ENCODE measurements at places on chromosomes 1 and 21.

GRCh38 chr1:218492874-218493273, 147.7 kb downstream of the TGFB2 start:
- DNase-seq, result no peak

- no peak for DNase-seq
These were observed 265.3 kb downstream of the SPATA17 start for GRCh38 chr1:217896490-217896889.

- no peak for DNase-seq
These were observed 7.4 kb downstream of the EIF2D start for GRCh38 chr1:206604861-206605260.

DNA sequence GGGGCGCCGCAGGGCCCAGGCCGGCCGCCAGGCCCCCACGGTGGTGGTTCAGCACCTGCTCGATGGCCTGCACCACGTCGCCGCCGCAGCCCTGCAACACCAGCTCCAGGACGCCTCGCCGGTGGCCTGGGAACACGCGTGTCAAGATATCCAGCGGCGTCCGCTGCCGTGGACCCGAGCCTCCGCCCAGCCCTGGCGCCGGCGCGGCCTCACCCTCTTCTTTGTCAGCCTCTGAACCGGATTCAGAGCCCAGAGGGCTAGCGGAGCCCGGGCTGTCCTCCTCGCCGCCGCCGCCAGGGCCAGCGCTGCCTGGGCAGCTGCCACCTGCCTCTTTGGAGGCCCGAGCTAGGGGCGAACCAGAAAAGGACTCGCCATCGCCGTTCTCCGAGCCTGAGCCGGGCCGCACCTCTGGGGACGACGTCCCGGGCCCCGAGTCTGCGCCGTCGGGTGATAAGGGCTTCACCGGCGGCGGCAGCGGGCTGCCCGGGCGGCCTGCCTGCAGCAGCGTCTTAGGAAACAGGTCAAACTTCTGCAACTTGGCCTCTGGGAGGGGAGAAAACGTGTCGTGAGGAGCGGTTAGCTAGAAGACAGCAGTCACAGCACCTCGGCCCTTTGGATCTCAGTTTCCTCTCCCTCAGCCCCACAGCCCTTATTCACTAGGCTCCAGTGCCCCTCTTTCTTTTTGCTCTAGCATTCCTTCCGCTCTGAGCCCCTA, 3.9 kb downstream of the DMRTA2 start:
- no peak for DNase-seq

DNA sequence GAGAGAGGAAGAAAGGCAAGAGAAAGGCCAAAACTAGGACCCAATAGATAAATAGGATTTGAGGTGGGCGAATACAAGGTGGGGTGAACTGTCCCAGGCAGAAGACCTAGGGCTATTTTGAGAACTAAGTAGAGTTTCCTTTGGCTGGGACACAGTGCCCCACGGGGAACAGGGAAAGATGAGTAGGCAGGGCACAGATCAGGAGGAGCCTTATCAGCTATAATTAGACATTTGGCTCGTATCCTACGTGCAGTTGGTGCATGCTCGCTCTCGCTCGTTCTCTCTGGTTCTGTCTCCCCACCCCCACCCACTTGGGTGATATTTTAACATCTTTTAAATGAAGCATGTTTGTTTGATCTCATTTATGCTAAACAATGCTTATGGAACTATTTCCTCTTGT, 235.0 kb upstream of the JUN start:
- DNase-seq, result no peak

- no peak for DNase-seq
These were observed 21.7 kb upstream of the PEF1 start for GRCh38 chr1:31666263-31666963.

DNA sequence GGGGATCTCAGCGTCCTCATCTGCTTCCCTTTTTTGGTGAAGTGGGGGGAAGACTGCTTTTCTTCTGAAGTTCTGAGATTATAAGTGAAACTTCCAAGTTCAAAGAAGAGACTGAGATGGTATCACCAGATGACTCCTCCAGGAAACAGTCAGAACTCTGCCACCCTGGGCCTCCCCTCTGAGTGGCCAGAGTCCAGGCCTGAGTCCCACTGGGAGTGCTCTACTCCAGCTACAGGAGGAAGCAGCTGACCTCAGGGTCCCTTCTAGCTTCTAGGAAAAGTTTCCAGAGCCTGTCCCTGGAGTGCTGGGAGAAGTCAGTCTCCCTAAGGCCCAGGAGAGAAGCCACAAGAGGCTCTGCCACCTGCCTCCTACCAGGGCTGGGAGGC, 104.7 kb downstream of the CASZ1 start:
- DNase-seq, result no peak

DNA sequence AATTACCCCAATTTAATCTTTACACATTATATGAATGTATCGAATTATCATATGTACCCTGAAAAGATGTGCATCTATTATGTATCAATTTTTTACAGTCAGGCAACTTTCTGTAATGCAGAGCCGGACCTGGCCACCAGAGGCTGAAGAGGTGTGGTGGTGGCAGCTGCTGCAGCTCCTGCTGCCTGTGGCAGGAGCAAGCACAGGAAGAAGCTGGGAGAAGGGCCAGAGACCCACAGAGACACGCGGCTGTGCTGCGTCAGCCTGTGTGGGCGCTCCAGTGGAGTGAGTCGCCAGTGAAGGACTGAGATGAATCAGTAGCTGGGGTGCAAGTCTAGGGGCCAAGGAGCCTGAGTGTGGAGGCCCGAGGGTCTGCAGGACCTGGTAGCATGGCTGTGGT, 74.3 kb upstream of the COG2 start:
- no peak for DNase-seq

GRCh38 chr1:101365186-101365585, 128.4 kb downstream of the S1PR1 start:
- DNase-seq, result no peak

- no peak for DNase-seq
These were observed 36.0 kb downstream of the GNG4 start for GRCh38 chr1:235613602-235614001.

GRCh38 chr1:213087911-213088310, 36.9 kb downstream of the RPS6KC1 start:
- no peak for DNase-seq

DNA sequence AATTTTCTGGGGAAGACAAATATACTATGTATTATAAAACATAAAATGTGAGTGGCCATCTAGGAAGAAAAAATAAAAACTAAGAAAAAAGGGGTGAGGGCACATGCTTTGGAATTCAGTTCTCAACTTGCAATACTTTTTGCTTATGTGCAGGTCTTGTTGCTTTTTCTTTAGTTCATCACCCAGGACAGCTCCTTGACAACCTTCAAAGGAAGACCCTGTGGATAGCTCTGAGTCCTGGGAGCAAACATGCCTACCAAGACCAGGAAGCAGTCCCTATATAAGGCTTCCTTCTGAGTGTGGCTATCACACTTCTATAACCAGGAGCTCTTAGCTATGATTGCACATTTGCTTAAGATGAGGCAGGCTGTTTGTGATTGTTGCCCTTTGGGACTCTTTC, 78.0 kb downstream of the WDR64 start:
- no peak for DNase-seq

DNA sequence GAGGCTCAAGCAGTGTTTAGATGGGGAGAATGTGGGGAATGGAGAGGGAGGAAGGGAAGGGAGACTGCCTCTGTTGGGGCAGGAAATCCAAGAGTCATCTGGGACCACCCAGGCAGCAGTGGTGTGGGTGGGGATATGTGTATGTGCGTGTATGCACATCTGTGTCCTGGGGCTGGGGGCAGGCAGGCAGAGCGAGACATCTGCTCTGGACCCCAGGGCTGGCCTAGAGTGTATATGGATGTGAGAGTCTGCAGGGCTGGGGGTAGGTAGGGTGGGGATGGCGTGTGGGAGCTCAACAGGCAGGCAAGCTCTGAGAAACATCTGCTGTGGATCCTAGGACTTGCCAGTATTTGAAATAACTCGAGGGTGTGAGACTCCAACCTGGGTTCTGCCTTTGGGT, 3.5 kb downstream of the PTCH2 start:
- DNase-seq, result no peak

GRCh38 chr1:75937034-75937433, 4.8 kb upstream of the ASB17 start:
- no peak for DNase-seq

DNA sequence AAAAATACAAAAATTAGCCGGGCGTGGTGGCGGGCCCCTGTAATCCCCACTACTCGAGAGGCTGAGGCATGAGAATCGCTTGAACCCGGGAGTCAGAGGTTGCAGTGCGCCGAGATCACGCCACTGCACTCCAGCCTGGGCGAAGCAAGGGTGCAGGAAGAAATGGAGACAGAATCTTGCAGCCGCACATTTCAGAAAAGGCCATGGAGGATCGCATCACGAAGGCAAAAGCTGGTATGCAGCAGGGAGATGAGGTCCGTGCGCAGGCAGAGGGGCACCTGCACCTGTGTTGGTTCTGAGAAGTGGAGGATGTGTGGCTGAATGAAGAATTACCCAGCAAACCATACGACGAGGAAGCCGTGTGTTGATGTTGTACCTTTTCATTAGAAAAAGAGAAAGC, 53.0 kb upstream of the ABCG1 start:
- no peak for DNase-seq

DNA sequence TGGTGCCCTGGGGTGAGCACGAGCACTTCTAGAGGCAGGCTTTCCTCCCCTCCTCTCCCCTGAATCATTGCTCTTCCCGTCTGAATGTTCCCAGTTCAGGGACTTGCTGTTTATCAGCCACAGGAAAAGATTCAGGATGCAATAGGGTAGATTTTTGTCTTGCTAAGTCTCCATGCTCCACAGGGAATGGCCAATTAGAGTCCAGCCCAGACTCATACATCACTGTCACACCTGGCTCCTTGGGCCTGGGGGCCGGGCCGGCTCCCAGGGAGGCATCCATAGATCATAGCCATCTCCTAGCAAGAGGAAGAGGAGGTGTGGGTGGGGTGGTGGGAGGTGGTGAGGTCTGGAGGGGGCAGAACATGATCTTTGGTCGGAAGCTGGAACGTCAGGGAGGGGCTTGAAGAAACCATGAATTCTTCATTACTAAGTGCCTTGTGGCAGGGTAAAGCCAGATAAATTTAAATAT, 83.4 kb downstream of the LRRN2 start:
- no peak for DNase-seq

- DNase-seq, result no peak
These were observed 163.9 kb upstream of the DPT start for GRCh38 chr1:168892931-168893330.

DNA sequence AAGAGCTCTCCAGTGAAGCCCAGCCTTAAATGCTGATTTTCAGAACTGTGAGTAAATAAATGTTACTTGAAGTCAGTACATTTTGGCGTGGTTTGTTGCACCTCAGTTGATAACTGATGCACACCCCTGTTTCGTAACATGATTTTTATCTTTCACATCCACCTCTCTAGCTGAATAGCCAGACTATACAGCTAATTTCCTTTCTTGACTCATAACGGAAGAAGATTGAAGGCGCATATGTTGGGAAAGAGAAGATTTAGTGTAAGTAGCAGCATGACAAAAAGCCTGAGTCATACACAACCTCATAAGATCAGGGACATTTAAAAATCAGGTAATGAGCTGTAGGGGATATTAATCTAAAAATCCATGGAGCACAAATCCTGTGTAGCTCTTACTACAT, 716.2 kb upstream of the ZP4 start:
- DNase-seq, result no peak

GRCh38 chr1:79037085-79037484, 30.6 kb upstream of the ADGRL4 start:
- DNase-seq, result no peak

DNA sequence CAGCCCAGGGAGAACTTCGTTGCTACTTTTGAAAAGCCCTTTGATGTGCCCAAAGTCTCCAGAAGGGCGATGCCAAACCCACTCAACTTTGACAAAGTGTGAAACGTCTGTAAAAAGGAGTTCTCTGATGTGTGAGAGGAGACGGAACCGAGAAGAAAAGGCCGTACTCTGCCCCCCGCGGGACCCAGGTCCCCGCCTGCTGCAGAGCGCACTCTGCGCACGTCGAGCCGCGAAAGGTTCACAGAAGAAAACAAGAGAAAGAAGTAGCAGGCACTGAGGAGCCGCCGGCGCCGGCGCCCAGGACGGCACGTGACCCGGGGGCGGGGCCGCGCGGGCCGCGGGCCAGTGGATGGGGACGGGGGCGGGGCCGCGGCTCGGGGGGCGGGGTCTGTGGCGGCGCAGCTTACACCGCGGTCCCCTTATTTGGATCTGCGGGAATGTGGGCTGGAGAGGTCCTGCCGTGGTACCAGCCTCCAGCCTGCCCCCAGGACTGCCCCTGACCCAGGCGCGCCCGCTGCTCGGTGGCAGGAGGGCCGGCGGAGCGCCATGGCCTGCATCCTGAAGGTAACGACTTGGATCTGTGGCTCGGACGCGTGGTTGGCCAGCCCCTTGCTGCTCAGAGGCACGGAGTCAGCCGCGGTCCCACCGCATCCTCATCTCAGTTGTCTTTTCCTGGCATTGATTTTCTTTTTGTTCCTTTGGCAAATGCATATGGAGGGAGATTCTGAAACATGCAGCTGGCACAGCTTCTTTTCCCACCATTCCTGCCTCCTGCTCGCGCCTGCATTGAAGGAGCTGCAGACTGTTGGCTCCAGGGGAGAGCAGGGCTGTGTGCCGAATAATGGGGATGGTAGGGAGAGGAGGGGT, at the start of gene ST6GALNAC3:
Gene ST6GALNAC3 (plus strand): TSS at position 426 of the 867 bp plus-strand sequence.
- peak; percentile 37 for DNase-seq

- no peak for DNase-seq
These were observed 82.1 kb downstream of the ADARB1 start for GRCh38 chr21:45156459-45156858.

GRCh38 chr1:46128344-46128743, 4.1 kb downstream of the PIK3R3 start:
- DNase-seq, result no peak

- DNase-seq, result no peak
These were observed 675.1 kb upstream of the BRINP3 start for GRCh38 chr1:191152776-191153175.

DNA sequence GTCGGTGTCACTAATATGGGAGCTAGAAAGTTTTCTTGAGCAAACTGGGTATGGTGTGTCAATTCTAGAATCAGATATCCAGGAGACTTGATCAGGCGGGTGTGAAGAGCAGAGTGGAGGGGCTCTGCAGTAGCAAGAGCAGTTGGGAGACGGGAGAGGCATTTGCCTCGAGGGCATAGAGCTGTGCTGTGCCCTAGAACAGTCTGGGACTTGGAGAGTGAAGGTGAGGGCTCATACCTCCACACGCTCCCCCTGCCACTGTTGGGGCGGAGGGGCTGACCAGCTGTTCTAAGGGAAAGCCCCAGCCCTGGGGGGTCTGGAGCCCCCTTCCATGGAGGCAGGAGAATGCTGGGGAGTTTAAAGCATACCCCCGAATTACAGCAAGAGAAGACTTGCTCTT, 33.8 kb downstream of the SIM2 start:
- no peak for DNase-seq

DNA sequence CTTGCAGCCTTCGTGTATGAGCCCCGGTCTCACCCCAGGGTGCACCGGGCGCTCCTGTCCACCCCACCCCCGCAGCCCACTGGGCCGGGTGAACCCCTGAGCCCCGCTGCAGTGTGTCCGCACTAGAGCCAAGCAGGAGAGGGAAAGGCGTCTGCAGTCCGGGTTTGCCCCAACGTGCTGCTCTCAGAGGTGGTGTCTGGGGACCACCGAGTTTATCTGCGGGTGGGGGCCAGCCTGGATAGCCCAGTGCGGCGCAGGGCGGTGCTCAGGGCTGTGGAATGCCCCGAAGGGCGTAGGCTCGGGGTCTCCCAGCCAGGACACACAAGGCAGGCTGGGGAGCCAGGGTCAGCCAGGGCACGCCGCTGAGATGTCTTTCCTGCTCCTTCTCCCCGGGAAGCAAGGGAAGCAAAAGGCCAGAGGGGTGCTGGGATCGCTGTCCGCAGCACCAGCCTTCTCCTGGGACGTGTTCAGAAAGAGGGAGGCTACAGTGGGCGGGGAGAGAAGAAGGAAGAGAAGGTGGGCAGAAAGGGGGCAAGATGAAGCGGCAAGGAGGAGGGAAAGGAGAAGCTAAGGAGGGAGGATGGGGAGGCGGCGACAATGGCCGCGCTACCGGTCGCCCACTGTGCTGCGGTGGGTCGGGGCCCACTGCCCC, 56.6 kb downstream of the MAB21L3 start:
- DNase-seq, result no peak
